ENCODE measurements at places on chromosomes 3 and 15.

GRCh38 chr15:85756411-85757072 is 38.2 kb downstream of the KLHL25 start:
- no peak for DNase-seq

DNA sequence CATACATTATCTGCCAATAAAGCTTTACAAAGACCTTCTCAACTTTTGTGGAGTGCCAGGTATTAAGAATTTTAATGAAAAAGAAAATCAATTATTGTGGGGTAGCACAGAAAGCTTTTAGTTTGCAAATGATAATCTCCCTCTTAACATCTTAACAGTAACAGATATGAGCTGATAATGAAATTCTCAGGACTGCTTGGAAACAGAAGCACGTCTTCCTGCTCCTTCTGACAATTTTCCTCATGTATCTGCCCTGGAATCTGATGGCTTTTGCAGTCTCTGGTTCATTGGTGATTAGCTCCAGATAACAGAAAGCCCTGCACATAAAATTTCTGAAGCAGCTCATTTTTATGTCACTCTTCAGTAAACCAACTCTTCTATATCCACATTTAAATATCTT is 432.4 kb upstream of the PDZRN3 start:
- DNase-seq: no peak

- no peak for DNase-seq
These were observed 179.8 kb downstream of the THSD4 start for GRCh38 chr15:71294911-71295602.

DNA sequence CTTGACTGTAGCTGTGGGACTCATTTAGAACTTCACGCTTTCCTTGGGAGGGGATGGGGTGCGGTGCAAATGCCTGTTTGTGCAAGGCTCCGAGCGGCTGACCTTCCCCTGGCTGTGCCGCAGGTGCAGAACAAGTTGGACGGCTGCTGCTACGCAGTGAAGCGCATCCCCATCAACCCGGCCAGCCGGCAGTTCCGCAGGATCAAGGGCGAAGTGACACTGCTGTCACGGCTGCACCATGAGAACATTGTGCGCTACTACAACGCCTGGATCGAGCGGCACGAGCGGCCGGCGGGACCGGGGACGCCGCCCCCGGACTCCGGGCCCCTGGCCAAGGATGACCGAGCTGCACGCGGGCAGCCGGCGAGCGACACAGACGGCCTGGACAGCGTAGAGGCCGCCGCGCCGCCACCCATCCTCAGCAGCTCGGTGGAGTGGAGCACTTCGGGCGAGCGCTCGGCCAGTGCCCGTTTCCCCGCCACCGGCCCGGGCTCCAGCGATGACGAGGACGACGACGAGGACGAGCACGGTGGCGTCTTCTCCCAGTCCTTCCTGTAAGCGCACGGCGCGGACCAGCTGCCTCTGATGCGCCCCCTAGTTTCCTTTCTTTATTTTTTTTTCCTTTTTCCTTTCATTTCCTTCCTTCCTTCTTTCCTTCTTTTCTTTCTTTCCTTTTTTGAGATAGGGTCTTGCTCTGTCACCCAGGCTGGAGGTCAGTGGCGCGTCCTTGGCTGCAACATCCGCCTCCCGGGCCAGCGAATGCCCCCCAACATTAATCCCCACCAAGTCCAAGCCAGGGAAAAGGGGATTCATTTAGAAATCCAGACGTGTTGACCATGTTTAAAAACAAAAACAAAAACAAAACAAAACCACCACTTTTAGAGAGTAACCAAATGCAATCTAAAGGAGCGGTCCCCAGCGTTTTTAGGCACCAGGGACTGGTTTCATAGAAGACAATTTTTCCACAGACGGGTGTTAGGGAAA is 42.7 kb downstream of the EIF2AK4 start:
- DNase-seq: no peak

- DNase-seq: peak; percentile 65
These were observed 388 bp downstream of the DAPK2 start for GRCh38 chr15:64045774-64046420.
